ENCODE measurements at places on chromosomes 3 and 15.

DNA sequence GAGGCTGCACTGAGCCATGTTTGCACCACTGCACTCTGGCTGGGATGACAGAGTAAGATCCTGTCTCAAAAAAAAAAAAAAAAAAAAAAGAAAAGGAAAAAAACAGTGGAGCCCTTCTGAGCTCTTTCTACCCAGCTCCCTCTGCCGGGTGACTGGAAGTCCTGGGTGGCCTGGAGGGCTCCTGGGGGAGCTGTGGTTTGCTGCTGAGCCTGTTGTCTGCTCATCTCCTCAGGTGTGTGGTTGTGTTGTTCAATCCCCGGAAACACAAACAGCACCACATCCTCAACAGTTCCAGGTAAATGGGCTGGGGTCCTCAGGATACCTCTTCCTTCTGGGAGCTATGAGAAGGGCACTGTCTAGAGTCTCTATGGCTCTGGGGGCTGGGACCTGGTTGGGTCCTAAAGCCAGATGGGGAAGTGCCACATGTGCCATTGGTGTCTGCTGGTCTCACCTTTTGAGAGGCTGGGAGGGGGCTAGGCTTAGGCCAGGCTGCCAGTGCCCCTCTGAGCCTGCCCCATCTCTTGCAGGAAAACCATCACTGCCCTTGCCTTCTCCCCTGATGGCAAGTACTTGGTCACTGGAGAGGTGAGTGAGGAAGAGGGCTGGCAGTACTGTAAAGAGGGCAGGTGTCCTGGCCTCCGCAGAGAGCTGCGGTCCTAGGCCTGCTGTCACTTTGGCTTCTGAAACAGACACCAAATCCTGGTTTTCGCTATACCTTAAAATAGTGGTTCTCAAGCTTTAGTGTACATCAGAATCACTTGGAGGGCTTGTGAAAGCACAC is 17.1 kb upstream of the JMJD7 start:
- DNase-seq, result no peak

- DNase-seq, result no peak
Observed at GRCh38 chr15:99197856-99198255, 51.5 kb downstream of the TTC23 start.

- DNase-seq, result no peak
Observed at GRCh38 chr15:53453253-53454105, 306.0 kb downstream of the WDR72 start.

DNA sequence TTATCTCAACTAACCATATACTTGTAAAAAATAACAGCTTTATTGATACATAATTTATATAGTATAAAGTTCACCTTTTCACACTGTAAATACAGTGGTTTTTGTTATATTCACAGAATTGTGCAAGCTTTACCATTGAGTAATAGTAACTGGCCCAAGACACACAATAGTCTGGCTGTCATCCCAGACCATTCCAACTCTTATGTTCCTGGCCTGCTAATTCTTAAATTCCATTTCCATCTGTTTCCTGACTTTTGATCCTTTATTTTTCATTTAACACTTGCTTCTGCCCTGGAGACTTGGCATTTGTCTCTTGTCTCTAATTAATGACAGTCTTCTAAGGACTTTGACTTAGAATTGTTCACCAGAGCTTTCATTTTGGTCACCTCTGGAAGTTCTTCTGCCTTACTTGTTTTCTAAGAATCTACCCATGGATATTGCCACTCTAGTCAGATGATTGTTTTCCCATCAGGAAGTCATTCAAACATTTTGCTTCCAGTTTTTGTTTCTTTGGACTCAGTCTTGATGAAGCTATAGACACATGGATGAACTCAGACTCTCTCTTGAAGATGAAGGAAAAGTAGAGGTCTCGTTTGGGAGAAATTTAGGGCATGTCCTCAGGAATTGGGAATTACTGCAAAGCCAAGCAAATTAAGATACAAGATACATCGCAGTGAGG is 27.2 kb upstream of the PLSCR4 start:
- DNase-seq, result no peak

DNA sequence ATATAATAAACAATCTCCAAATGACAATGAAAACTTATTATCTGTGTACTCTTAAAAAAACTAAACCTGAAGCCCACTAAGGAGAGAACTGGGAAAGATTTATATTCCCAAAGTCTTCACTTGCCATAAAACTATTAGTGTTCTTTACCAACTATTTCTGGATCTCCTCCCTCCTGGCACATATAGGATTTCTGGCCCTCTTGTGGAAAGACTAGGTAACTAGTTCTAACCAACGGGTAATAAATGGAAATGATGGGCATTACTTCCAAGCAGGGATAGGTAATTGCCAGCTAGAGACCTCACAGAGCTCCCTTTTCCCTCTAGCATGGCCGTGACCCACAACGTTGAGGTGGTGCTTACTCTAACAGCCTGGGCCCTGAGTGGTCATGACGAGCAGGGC is 110.1 kb downstream of the DNAH12 start:
- no peak for DNase-seq

- DNase-seq, result no peak
Observed at GRCh38 chr3:133966954-133967353, 62.8 kb downstream of the SLCO2A1 start.

- no peak for DNase-seq
Observed at GRCh38 chr15:43317566-43318184, 12.7 kb downstream of the LCMT2 start.

GRCh38 chr3:42161050-42161935 is 70.1 kb downstream of the TRAK1 start:
- DNase-seq, result no peak

DNA sequence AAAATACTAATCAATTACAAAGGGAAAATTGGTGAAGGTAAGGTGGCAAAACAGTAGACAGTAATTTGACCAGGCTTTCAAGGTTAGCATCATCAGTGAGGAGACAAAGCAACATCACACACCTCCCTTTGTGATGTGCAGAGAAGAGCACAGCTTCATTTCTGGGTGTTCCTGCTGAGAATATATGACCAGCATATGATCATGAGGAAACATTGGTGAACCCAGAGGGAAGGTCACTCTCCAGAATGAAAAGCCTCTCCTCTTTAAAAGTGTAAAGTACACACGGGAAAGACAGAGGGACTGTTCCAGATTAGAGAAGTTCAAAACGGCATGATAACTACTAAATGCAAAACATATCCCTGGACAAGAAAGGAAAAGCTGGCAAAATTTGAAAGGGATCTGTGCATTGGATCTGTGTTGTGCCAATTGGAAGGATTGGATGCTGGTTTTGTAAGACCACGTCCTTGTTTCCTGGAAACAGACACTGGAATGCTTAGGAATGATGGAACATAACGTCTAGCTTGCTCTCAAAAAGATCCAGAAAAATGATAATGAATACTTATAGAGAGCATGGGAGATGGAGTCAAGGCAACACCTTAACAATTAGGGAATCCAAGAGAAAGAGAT is 80.6 kb upstream of the MITF start:
- DNase-seq, result no peak

DNA sequence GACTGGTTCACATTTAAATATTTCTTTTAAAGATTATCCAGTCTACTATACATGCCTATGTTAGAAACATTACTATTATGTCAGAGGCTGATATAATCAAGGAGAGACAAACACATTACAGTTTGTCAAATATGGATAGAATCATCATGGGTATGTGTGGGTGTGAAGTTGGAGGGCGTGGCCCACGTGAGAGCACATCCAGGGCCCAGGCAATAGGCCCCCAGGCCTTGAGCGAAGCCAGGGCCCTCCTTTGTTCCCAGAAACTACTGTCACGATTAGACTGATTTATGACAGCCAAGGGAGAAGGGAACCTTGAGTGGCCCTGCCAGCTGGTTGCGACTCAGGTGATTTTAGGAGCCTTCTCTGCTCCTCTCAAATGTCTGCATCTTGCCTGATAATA is 26.9 kb upstream of the LDHAL6B start:
- no peak for DNase-seq

DNA sequence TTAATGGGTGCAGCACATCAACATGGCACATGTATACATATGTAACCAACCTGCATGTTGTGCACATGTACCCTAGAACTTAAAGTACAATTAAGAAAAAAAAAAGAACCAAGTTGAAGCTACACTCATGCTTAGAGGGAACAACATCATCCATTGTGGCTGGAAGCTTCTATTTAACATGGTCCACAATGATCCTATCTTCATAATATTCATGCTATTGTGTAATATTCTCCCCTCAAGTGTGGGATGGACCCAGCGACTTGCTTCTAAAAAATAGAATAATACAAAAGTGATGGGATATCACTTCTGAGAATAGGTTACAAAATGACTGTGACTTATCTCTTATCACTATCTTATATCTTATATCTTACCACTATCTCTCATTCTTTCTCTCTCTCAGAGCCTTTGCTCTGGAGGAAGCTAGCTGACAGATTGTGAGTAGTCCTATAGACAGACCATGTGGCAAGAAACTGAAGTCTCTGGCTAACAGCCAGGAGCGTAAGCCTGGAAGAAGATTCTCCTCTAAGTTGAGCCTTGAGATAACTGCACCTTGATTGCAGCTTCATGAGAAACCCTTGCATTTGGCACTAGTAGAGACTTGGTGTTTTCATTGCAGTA is 198.5 kb upstream of the MRPL3 start:
- no peak for DNase-seq

- no peak for DNase-seq
Observed at GRCh38 chr3:51163051-51163450, 222.0 kb upstream of the MANF start.

DNA sequence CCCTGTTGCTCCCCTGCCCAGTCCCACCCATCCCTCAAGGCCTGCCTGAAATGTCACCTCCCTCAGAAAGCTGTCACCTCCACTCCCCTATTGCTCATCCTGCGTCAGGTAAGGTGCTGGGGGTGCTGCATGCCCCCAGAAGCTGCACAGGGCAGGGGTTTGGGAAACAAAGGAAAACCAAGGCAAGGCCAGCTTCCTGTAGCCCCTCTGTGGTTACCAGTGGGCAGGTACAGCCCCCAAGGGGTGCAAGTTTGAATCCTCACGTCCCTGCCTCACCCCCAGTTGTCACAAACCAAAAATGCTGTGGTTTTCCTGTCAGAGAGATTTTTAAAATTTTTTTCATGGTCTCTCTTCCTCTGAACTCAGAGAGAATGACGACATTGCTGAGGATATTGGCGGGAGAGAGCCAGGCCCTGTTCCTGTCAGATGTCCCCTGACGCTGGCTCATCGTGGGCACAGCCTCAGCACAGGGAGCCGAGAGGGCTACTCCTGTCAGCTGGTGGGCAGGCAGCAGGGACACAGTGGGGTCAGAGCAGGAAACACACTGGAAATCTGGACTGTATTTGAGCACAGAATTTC is 27.0 kb downstream of the PSTPIP1 start:
- peak; percentile 46 for DNase-seq

DNA sequence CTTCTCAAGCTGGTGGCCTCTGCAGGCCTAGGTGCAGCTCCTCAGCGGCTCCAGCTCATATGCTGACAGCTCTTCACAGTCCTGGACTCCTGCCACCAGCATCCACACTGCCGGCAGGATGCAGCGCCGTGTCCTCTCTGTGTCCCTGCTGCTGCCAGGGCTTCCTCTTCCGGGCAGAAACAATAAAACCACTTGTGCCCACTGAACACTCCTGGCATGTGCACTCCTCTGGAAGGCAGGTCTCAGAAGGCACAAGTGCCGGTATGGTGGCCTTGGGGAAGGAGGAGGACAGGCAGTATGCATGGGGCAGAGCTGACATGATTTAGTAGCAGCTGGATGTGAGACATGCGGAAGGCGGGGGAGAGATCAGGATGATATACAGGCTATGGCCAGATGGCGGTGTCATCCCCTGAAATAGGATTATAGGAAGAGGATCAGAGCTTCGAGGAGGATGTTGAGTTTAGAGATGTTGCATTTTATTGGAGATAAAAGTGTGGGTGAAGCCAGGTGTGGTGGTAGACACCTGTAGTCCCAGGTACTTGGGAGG is 7.5 kb upstream of the MAN2A2 start:
- DNase-seq, result no peak

DNA sequence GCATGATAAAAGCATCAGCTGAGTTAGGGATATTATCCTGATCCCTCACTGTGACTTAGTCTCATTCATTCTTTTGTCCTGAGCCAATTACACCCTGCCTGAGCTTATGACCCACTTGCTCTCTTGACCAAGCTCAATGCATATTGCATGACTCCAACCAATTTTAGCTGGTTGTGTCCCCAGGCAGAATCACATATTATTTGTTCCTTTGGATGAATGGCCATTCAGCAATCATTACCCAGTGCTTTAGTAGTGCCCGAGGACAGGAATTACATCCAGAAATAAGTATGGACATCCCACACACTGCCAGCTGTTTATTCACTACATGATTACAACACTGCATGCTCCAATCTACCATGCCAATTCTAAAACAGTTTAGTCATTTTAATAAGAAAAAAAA is 322.5 kb downstream of the ZBBX start:
- no peak for DNase-seq

- no peak for DNase-seq
Observed at GRCh38 chr3:10732292-10732691, 83.7 kb upstream of the SLC6A11 start.

DNA sequence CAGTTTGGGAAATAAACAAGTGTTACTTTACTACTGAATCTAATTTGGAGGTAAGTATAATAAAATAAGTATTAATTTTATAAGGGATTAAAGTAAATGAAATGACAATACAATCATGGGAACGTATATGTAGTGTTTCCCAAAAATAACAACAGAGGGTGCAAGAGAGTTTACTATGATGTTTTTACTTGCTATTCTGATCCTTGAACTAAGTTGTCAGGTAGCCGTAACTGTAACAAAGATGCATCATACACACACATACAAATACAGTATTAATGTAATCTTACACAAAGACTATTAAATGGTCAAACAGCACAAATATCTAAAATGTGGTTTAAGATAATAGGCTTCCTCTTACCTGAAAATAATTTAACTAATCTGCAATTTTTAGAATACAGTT is 311.4 kb downstream of the TBC1D5 start:
- DNase-seq, result no peak

- DNase-seq, result no peak
Observed at GRCh38 chr3:32310918-32311839, 72.7 kb downstream of the CMTM8 start.

- no peak for DNase-seq
Observed at GRCh38 chr3:86982883-86983282, 8.1 kb downstream of the VGLL3 start.

- no peak for DNase-seq
Observed at GRCh38 chr3:124273651-124274050, 281.7 kb upstream of the ROPN1 start.

- DNase-seq, result no peak
Observed at GRCh38 chr3:33904730-33905129, 106.3 kb downstream of the PDCD6IP start.

DNA sequence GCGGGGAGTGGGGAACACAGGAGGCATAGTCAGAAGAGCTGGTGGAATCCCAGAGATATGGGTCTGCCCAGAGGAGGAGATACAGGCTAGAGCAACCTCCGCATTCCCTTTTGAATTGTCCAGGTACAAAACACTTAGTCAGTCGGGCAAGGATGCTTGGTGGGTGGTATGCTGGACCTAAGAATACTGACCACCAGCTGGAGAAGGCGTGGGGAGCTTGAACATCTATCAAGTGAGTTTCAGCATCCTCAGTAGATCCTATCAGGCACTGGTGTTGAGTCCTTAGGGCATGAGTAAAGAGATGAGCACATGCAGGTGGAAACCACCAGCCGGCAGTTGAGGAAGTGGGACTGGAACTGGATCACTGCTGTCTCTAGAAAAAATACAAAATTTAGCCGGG is 14.7 kb upstream of the DIS3L start:
- no peak for DNase-seq

GRCh38 chr3:177521305-177521704 is 324.0 kb upstream of the TBL1XR1 start:
- no peak for DNase-seq
